Lung (tissue), 17 donors: ENCODE measurements at places on chromosomes 11 and 22. TPM values are rescaled to one million over a fixed set of nuclear protein-coding genes. Genes with fewer than 3 reads are reported as not detected.
A peak's percentile ranks its signal among the peaks of the same experiment; 100 is the strongest.

Gene UBQLN3
- 0.06 TPM for polyA plus RNA-seq

DNA sequence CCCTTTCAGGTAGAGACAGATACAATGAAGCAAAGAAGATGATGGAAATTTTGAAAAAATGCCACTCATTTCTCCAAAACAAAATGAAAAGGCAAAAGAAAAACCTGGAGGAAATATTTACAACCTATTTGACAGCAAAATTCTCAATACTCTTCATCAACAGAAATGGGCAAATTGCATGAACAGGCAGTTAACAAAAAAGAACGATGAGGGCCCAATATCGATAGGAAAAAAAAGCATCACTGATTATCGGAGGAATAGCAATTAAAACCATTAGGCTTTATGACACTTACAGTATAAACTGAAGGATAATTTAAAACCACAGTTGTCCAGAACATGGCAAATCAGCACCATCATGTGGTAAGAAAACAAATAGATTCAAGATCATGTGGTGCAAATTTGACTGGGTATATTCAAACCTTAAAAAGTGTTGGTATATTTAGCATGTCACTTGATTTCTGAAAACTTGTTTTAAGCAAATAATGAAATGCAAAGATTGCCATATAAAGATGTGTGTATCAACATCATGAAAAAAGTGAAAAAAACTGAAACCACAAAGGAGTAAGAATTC, 222.9 kb downstream of the BRD1 start:
- no peak overlapping the region for H3K27ac ChIP-seq
- no peak overlapping the region for H3K4me3 ChIP-seq
- H3K36me3 ChIP-seq = no peaks in the 10 kb centered on the region
- no peak for DNase-seq
- H3K4me1 ChIP-seq = no peaks in the 10 kb centered on the region

Gene CHADL
- polyA plus RNA-seq = 1.00 TPM

DNA sequence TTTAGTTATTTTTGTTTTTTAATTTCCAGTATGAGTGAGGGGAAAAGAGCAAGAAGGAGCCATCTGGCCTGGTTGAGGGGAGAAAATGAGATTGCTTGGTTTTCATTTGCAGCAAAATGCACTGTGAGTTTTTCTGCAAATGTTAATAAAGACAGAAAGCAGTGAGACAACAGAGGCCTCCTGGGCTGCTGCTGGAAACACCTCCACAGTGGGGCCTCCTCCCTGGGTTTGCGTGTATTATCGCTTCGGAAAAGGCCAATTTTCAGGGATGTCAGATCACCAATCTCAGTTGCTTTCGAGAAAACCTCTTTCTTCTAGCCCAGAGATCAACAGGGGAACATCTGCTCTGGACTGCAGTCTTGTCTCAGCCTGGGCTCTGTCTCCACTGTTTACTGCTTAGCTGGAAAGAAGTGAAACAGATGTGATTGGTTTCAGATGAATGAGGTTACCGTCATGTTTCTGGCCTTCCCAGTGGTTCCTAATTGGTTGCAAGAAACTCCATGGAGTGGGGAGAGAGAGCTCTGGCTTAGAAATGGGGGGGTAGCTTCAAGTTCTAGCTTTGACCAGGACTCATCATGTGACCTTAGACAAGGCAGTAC, 17.3 kb downstream of the TSPAN18 start:
- no peaks in the 10 kb centered on the region for H3K36me3 ChIP-seq
- peak; percentile 46 for DNase-seq
- peaks cover 4% of the 10 kb centered on the region for H3K4me1 ChIP-seq
- no peak overlapping the region for H3K4me3 ChIP-seq

GRCh38 chr11:130314184-130314749, 450 bp downstream of the ZBTB44 start:
- peaks cover 4% of the 10 kb centered on the region for H3K4me1 ChIP-seq
- DNase-seq = no peak
- H3K36me3 ChIP-seq = no peaks in the 10 kb centered on the region
- H3K27me3 ChIP-seq = no peaks in the 10 kb centered on the region
- H3K4me3 ChIP-seq = peak overlapping the region; percentile 90

Gene GP1BB
- polyA plus RNA-seq = 1.9 TPM

DNA sequence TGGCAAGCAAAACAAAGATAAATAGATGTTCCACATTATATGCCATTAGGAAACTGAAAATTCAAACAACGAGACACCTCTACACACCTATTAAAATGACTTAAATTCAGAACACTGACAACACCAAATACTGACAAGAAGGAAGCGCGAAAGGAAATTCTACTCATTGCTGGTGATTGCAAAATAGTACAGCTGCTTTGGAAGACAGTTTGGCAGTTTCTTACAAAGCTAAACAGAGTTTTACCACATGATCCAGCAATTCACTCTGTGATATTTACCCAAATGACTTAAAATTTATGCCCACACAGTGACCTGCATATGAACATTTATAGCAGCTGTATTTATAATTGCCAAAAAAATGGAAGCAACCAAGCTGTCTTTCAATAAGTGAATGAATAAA, 232.6 kb downstream of the CASP12 start:
- no peak overlapping the region for H3K4me3 ChIP-seq
- H3K4me1 ChIP-seq = no peaks in the 10 kb centered on the region
- H3K27me3 ChIP-seq = no peaks in the 10 kb centered on the region
- no peak overlapping the region for H3K27ac ChIP-seq

GRCh38 chr11:135004495-135004894, 592.5 kb upstream of the B3GAT1 start:
- H3K27me3 ChIP-seq = peaks cover 5% of the 10 kb centered on the region
- peak; percentile 59 for DNase-seq
- H3K4me3 ChIP-seq = no peak overlapping the region
- H3K4me1 ChIP-seq = no peaks in the 10 kb centered on the region
- no peak overlapping the region for H3K27ac ChIP-seq
- H3K36me3 ChIP-seq = no peaks in the 10 kb centered on the region

Gene APOL3
- 42.8 TPM for polyA plus RNA-seq

DNA sequence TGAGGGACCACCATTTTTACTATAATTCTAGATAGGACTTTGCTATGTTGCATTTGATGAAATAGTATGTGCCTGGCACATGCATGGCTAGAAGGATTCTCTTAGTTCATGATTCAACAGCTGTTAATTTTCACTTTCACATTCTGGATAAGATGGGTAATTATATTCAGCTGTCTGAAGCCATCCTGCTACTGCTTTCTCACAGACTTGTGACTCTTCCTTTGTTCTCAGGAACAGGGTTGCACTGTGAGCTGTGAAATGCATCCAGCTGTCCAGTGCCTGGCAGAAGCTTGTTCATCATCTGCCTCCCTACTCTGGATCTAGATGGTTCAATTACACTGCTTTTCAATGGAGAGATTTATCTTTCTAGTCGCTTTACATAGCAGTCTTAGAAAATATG, 610.1 kb upstream of the ANO5 start:
- DNase-seq = no peak
- no peaks in the 10 kb centered on the region for H3K4me1 ChIP-seq
- no peak overlapping the region for H3K4me3 ChIP-seq
- H3K27me3 ChIP-seq = no peaks in the 10 kb centered on the region
- H3K36me3 ChIP-seq = no peaks in the 10 kb centered on the region
- no peak overlapping the region for H3K27ac ChIP-seq

- H3K4me3 ChIP-seq = no peak overlapping the region
- no peak for DNase-seq
- no peaks in the 10 kb centered on the region for H3K36me3 ChIP-seq
- H3K27me3 ChIP-seq = no peaks in the 10 kb centered on the region
- H3K27ac ChIP-seq = no peak overlapping the region
These were observed 65.8 kb downstream of the CSTPP1 start for GRCh38 chr11:47002390-47002789.

Gene KREMEN1
- polyA plus RNA-seq = 24.4 TPM

Gene FAM227A
- polyA plus RNA-seq = 1.1 TPM

GRCh38 chr11:128226106-128226716, 361.1 kb downstream of the ETS1 start:
- no peak for DNase-seq
- peaks cover 2% of the 10 kb centered on the region for H3K4me1 ChIP-seq
- no peaks in the 10 kb centered on the region for H3K36me3 ChIP-seq

Gene SLC22A9
- polyA plus RNA-seq = not detected

GRCh38 chr11:30016588-30017363, at the start of gene KCNA4:
TSS of gene KCNA4 (minus strand) at chr11:30017030. CDS start at chr11:30012678, 4,352 bp downstream.
- no peaks in the 10 kb centered on the region for H3K36me3 ChIP-seq
- no peaks in the 10 kb centered on the region for H3K4me1 ChIP-seq
- peak within 1 kb of the TSS; percentile 1 for H3K27ac ChIP-seq
- peaks cover 23% of the 10 kb centered on the region for H3K27me3 ChIP-seq
- peak within 1 kb of the TSS; percentile 16 for H3K4me3 ChIP-seq
- peak; percentile 81 for DNase-seq

Gene LMO1
- not detected for polyA plus RNA-seq

DNA sequence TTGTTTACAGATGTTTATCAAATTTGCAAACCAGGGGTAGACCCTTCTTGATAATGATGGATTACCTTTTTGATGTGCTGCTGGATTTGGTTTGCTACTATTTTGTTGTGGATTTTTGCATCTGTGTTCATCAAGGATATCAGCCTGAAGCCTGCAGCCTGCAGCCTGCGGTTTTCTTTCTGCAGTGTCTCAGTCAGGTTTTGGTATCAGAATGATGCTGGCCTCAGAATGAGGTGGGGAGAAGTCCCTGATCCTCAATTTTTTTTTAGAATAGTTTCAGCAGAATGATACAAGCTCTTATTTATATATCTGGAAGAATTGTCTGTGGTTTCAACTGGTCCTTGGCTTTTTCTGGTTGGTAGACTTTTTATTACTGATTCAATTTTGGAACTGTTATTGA, 19.7 kb upstream of the RAB38 start:
- DNase-seq = no peak
- H3K4me3 ChIP-seq = no peak overlapping the region
- H3K36me3 ChIP-seq = no peaks in the 10 kb centered on the region

Gene PRCP
- polyA plus RNA-seq = 25.4 TPM

DNA sequence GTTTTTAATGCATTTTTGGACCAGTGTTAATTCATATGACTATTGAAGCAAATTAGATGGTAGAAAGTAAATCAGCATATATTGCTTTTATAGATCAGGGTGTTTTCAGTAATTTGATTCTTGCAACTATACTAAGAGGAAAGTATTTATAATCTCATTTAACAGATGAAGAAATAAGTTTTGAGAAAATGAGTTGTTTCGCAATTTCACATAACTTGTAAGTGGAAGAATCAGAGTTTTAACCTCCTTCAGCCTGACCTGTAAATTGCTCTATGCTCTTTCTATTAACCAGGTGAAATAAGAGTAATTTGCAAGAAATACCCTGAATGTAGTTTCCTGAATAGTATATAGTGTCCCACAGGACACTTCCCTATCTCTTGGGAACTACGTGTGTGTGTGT, 1106.8 kb upstream of the RAG2 start:
- no peaks in the 10 kb centered on the region for H3K36me3 ChIP-seq
- H3K27me3 ChIP-seq = no peaks in the 10 kb centered on the region
- H3K4me1 ChIP-seq = no peaks in the 10 kb centered on the region
- H3K27ac ChIP-seq = no peak overlapping the region
- DNase-seq = no peak

Gene CSNK2A3
- 0.39 TPM for polyA plus RNA-seq

GRCh38 chr22:16834971-16835370, 9.8 kb upstream of the XKR3 start:
- H3K27ac ChIP-seq = no peak overlapping the region
- no peaks in the 10 kb centered on the region for H3K36me3 ChIP-seq
- no peaks in the 10 kb centered on the region for H3K27me3 ChIP-seq
- DNase-seq = no peak
- H3K4me3 ChIP-seq = no peak overlapping the region

GRCh38 chr22:33341611-33342010, 283.4 kb upstream of the SYN3 start:
- DNase-seq = no peak
- no peaks in the 10 kb centered on the region for H3K27me3 ChIP-seq
- no peaks in the 10 kb centered on the region for H3K4me1 ChIP-seq
- no peak overlapping the region for H3K4me3 ChIP-seq
